Kasumi-1 (cell line): ENCODE measurements at places on chromosomes 5 and 9.

DNA sequence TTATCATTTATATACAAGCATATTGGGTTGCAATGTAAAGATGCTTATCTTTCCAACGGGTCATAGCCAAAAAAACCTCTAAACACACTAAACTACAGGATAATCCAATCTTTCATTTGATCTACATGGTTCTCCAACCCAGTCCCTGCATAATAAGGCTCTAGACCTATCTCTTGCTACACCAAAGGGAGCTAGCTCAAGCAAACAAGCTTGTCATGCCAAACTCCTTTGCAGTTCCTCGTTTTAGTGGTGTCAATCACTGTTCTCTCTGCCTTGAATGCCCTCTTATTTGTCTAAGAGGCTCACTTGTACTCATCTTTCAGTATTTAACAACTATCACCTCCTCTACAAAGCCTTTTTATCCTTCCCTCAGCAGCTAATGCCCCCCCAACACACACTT is 5.6 kb downstream of the HOMER1 start:
- DNase-seq: no peak

- no peak for DNase-seq
Measured at GRCh38 chr5:160970605-160971191, 118.7 kb upstream of the ATP10B start.

GRCh38 chr5:98231089-98231488 is 542.4 kb upstream of the RGMB start:
- DNase-seq: no peak

DNA sequence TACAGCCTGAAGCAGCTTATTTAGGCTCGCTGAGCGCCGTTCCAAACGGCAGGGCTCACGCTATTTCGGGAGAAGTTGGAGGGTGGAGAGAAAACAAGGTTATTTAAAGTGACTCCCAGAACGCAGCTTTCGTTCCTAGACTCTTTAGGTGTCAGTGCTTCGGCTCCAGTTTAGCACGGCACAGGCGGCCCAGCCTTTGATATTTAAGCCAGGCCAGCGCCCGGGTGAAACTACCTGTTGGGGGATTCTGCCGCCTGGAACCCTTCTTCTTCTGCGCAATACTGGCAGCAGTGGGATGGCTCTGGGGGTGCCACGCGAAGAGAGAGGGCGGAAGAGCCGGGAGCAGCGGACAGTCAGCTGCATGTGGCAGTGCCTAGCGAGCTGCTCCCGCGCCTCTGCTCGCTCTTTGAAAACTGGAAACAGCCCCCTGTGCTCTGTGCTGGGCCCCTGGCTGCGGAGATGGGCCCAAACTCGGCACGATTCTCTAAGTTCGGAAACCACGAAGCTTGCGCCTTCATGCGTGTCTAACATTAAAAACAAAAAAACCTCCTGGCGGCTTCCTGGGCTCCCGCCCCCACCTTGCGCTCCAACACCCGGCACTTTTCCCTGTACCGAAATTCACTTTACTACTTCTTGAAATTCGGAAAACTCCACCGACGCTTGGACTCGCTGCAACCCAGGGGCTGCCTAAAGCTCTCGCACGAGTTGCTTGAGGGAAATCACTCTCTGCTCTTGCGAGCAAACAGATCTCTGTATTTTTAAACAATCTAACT is 34.6 kb upstream of the NFIB start:
- DNase-seq: no peak

DNA sequence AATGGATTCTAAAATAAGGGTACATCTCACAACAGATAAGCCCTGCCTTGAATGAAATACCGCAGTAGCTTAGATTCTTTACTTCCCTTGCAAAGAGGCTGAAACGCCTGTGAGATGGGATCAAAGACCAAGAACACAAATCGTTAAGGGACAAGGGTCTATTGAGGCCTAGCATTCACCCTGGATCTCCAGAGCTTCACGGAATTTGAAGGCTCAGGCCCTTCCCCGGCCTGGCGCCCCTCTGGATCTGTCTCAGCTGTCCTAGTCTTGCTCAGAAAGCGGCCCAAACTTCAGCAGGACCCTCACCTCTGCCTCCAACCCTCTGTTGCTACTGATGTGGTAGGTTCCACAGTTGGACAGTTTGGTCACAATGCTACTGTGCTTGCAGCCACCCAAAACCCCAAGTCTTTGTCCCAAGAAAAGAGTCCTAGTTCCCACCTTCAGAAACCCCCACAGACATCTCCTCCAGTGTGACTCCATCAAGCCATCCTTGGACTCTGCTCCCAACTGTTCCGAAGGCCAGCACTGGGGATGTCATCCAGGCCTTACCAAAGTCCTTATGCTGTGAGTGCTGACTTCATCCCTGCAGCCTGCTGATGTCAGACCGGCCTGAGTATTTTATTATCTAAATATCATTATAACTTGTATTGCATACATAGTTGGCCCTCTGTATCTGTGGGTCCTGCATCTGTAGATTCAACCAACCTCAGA is 9.4 kb downstream of the CORO2A start:
- no peak for DNase-seq

DNA sequence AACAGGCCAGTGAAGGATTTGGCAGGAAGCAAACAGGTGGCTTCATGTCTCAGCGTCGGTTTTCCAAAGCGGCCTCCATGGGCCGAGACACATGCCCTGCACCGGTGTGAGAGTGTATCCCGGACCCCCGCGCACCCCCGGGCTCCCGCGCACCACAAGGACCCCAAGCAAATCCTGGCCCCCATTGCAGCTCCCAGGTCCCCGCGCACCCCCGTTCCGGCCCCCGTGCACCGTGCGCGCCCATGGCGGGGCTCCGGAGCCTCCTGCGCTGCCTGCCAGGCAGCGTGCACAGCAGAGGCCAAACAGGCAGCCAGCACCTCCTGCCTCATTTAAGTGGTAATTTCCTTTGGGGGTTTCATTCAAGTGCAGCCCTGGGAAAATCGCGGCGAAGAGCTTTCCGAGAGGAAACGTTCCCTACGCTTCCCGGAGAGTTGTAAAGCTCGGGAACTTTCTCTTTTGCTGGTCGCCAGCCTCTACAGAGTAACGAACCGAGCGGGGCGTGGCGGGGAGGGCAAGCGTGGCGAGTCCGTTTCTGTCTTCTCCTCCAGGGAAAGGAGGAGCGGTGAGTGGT is 145.5 kb upstream of the SLC24A2 start:
- DNase-seq: no peak

- DNase-seq: peak; percentile 37
Measured at GRCh38 chr5:22852807-22853660, at the start of gene CDH12. Gene CDH12 (minus strand): TSS chr5:22853344.

GRCh38 chr9:93166699-93167098 is 17.2 kb upstream of the WNK2 start:
- DNase-seq: no peak

GRCh38 chr9:19102181-19102630 is 498 bp downstream of the HAUS6 start:
- DNase-seq: peak; percentile 41

DNA sequence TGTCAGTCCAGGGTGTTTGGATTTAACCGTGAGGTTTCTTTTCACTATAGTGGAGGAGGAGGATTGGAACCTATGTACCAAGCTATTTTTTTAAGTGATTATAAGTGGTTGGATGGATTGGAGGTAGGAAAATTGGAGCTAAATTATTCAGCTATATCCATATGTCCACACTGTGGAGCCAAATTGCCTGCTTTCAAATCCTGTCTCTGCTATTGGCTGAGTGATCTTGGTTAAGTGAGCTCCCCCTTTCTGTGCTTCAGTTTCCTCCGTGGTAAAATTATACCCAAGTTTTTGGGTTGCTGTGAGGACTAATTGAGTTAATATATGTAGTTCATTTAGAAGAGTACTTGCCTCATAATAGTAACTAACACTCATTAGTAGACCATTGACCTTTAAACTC is 2.5 kb downstream of the CENPP start:
- DNase-seq: peak; percentile 75

DNA sequence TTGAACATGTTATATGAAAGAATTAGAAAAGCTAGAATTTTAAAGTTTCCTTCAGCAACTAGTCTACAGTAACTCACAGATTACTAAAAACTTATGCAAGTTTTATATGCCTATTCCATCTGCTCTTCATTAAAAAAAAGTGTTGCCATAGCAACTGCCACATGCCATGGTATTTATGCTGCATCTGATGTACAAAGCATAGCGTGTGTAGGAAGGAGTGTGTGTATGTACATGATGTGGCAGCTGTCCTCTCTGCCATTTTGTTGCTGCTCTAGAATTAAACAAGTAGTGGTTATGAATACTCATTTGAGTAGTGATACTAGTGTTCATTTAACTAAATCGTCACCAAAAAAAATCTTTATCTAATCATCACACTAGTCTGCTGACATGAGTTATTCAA is 593.5 kb downstream of the CETN3 start:
- no peak for DNase-seq

DNA sequence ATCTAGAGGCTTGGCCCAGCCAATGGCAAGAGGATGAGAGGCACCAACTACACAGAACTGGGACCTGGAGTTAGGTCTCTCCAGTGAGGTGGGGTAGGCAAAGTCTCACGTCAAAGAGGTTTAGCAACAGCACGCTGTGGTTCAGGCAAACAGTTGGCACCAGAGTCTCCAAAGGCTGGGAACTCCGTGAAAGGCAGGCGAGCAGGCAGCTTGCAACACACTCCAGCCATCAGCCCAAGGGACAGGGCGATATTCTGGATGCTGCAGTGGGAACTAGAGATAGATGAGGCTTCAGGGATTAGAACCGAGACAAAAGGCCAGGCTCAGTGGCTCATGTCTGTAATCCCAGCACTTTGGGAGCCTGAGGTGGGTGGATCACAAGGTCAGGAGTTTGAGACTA is 129.1 kb downstream of the PDZD2 start:
- DNase-seq: no peak

DNA sequence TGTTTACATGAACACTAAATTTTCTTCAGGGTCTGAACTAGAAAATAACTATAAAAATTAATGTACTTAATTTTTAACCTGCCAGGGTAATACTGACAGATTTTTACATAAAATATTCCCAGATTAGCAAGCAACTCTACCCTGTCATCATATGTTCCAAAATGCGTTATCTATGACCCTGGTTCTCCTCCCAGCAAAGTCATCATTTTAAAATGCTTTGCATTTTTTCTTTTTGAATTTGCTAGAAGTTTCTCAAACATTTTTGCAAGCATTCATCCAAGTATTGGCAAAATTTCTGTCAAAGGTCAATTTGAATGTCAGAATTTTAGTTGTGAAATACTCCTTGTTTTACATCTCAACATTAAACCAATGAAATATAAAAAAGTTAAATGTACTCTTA is 144.5 kb upstream of the FTMT start:
- DNase-seq: no peak

- DNase-seq: no peak
Measured at GRCh38 chr5:177325868-177326381, 14.2 kb upstream of the MXD3 start.

- no peak for DNase-seq
Measured at GRCh38 chr5:169503886-169504285, 79.7 kb upstream of the SPDL1 start.

DNA sequence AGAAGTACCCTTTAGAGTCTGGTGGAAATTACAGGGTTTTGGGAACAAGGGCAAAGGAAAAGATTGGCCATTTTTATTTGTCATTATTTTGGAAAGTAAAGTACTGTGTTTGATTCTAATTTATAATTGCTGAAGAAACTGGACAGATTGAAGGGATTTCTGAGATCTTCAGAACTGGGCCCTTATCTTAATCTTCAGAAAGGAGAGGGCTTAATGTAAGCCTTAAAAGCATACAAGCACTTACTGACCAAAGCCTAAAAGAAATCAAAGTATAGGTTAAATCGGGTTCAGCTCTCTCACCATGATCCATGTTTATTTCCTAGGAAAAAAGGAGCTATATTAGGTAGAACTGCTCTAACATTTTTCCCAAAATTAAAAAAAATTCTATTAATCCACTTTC is 35.6 kb downstream of the ERAP1 start:
- DNase-seq: no peak

GRCh38 chr9:84513473-84513872 is 156.1 kb upstream of the NTRK2 start:
- no peak for DNase-seq

DNA sequence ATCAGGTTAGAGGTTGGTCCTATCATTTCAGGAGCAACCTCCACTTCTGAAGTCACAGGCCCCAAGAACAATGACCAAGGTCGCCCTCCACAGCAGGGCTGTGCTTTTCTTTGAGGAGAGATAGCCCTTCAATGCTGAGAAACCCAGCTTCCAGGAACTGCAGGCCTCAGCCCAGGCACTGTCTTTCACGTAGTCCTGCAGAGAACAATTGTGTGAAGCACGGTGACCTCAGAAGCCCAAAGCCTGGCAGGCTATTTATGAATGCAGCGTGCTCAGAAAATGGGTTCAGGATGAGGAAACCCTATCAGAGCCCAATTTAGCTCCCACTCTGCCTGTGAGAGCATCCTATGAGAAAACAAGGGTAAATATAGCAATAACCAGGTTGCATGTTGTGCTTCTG is 388.3 kb downstream of the PLK2 start:
- no peak for DNase-seq

- no peak for DNase-seq
Measured at GRCh38 chr9:95953986-95954385, 78.5 kb downstream of the ERCC6L2 start.

GRCh38 chr9:129673602-129674001 is 8.2 kb downstream of the PRRX2 start:
- no peak for DNase-seq

DNA sequence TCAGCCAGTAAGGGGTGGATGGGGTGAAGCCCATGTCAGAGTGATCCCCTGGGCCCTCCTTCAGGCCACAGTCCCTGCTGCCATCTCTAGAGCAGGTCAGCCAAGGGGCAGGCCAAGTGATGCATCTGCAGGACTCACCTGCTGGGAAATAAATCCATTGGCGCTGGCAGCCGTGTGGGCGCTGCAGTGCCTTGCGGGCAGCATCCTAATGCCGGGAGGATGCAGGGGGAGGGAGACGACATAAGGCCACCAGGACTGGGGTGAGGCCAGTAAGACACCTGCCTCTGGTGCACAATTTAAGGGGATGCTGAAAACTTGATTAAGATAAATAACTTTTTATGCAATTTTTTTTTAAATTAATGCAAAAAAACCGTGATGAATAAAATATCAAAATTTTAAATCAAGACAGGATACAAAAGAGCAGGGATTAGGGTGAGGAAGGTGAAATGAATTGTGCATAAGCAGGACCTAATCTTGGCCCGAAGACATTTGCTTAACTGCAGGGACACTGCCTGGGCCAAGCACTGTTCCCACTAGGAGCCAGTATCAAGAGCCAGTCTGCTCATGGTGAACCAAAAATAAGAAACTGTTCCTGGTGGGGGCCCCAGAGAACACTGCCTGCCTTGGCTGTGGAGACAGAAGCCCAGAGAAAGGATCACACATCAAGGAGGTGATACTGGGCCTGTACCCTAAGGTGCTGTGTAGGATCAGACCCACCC is 67.5 kb upstream of the CPLX2 start:
- no peak for DNase-seq

GRCh38 chr5:95962475-95962773 is 773 bp upstream of the ELL2 start:
- DNase-seq: no peak

GRCh38 chr5:172740428-172741205 is 30.4 kb downstream of the DUSP1 start:
- DNase-seq: no peak
